Dermis microvascular lymphatic vessel endothelial cell (primary cell): ENCODE measurements at places on chromosomes 1 and 21. TPM values are rescaled to one million over a fixed set of nuclear protein-coding genes. Genes with fewer than 3 reads are reported as not detected.

GRCh38 chr1:234875953-234876855 is 252.4 kb downstream of the TOMM20 start:
- peak; percentile 66 for DNase-seq

DNA sequence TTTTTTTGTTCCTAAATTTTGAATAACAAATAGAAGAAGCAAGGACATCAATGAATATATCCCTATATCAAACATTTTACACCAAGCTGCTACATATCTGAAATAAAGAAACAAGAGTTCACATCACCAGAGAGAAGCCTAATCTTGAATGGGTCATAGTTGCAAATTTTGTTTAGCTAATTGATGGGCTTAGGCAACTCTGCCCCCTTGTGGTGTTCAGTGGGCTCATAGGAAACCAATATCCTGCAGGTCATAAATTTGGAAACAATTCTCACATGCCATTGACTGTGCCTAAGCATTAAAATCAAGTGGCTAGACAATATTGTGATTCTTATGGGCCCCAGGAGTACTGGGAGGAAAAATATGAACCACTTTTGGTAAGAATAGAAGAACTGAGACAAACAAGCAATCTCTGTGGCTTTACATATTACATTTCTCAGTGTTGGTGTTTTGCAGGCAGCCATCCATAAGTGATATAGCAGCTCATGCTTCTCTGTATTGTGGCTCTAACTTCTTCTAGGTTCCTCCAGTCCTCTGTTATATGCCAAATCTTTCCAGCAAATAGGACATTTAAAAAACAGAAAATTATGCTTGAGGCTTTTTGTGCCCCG is 1262.8 kb upstream of the PRMT6 start:
- DNase-seq: peak; percentile 1

GRCh38 chr1:84960371-84960770 is 36.5 kb downstream of the MCOLN2 start:
- no peak for DNase-seq

DPYD gene
- total RNA-seq: 12.6 and 15.2 TPM in 2 replicates

CD1B gene
- total RNA-seq: not detected in 2 replicates

DNA sequence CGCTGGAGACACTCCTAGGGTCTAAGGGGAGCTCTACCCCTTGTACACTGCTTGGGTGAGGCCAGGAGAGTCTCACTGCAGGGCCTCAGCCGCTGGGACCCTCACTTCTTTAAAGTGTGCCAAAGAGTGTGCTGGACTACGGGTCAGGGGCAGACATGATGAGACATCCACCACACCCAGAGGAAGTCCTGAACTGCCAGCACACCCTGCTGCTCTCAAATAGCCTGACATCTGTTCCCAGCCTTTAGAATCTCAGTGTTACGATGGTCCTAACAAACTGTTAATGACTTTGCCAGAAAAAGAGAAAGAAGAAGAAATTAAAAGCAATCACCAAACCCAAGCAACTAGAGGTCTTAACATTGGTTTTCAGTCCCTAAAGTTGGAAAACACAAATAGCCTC is 49.0 kb downstream of the MRPL37 start:
- peak; percentile 21 for DNase-seq

SLC16A1 gene
- total RNA-seq: 51.2 and 70.3 TPM in 2 replicates

- no peak for DNase-seq
Observed at GRCh38 chr1:26221094-26221493, 12.9 kb upstream of the CEP85 start.

TCP10L gene
- total RNA-seq: under 0.01 and 0.26 TPM in 2 replicates

GRCh38 chr1:234697015-234697414 is 87.0 kb upstream of the IRF2BP2 start:
- no peak for DNase-seq

- DNase-seq: no peak
Observed at GRCh38 chr1:35650416-35650815, 9.1 kb upstream of the PSMB2 start.

- peak; percentile 35 for DNase-seq
Observed at GRCh38 chr1:159211331-159212136, 6.9 kb downstream of the ACKR1 start.
